ENCODE measurements at places on chromosomes 11 and 22.

- no peak for DNase-seq
Measured at GRCh38 chr11:42244376-42244775, 784.9 kb upstream of the LRRC4C start.

DNA sequence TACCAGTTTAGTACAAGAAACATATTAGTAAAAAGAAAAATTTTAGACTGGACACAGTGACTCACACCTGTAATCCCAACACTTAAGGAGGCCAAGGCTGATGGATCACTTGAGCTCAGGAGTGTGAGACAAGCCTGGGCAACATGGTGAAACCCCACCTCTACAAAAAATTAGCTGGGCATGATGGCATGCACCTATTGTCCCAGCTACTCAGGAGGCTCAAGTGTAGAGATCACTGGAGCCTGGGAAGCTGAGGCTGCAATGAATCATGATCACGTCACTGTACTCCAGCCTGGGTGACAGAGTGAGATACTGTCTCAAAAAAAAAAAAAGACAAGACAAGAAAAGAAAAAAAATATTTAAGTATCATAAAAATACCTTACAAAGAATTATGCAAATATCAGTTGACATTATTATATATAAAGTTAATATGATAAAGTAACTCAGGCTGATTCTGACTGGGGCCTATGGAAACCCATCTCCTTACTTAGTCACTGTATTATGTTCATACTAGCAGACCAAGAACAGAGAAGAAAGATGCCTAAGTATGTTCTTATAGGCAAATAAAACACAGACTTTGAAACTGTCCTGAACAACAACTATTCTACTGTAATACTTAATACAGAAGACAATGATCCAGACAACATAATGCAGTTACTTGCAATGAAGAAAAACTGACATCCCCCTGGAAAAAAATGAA is 27.3 kb downstream of the FAM168A start:
- no peak for DNase-seq

DNA sequence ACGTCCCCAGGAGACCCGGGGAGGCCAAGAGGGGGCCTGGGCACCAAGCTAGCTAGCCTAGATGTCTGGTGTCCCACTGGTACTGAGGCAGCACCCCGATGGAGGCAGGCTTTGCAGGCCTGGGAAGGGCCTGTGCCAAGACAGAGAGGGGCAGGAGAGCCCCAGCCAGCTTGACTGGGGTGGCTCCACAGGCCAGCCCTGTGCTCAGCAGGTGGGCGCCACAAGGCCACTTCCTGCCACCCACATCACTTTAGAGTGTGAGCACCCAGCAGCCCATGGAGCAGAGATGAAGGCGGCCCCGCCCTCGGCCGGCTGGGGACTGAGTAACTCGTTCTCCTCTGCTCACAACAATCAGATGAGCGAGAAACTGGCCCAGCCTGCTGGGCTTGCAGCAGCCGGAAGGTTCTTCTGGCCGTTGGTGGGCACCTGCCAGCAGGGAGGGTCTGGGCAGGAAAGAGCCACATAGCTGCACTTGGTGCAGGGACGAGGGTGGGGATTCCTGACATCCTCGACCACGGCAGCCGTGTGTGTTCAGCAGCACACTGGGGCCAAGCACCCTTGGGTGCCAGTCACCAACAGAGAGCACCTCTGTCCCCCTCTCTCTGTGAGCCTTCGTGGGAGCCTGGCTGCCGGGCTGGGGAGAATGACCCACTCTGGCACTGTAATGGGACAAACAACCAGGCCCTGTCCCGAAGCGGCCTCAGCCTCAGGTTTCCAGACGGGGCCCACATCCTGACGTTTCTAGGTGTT is 7.6 kb downstream of the OSBPL5 start:
- no peak for DNase-seq

DNA sequence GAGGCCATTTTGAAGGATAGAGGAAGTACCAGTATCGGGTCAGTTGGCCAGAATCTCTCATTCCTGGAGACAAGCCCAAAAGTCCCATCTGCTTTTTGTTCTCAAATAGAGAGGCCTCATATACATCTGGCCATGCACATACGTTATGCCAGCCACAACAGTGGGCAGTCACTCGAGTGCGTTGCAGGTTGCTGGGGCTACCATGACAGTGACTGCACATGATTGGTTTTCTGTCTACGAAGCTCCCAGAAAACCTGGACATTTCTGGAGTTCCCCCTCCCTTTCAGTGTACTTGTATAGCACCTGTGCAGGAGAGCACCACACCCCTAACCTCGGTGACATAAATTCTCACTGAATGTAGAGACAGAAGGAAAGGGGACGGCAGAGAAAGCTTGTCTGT is 62.1 kb downstream of the C22orf31 start:
- no peak for DNase-seq
